ENCODE measurements at places on chromosomes 13 and 19.

DNA sequence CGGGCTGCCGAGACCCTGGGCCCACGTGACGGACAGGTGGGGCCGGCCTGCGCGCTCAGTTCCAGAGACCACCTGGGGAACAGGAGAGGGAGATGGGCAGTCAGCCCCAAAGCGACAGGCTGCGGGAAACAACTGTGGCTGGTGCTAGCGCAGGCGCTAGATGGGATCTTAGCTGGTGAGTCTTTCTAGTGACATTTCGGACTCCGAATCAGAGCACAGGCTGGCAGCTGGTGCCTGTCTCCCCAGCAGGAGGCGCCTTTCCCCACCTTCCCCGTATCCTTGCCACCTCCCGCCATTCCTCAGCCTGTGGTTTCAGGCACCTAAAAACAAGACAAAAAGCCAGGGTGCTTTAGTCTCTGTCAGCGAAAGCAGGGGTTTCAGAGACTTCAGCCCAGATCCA lies 19.4 kb upstream of the RANBP3 start:
- no peak for DNase-seq

GRCh38 chr13:20195801-20196200 lies 3.1 kb upstream of the GJB2 start:
- no peak for DNase-seq

DNA sequence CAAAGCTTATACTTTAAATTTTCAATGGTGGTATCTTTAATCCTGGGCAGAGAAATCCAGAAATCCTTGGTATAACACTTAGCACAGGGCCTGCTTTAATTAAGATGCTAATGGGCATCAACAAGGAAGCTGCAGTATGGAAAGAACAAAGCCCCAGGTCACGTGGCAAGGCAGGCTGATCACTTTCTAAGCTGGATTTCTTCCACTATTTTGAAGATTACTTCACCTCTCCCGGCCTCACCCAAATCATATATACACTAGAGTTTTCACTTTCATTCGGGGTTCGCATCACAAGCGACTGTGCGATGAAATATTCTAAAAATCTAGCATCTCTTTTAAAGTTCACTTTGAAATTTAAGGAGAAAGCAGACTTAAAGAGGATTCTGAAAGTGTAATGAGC lies 71.8 kb downstream of the STARD13 start:
- DNase-seq: no peak

DNA sequence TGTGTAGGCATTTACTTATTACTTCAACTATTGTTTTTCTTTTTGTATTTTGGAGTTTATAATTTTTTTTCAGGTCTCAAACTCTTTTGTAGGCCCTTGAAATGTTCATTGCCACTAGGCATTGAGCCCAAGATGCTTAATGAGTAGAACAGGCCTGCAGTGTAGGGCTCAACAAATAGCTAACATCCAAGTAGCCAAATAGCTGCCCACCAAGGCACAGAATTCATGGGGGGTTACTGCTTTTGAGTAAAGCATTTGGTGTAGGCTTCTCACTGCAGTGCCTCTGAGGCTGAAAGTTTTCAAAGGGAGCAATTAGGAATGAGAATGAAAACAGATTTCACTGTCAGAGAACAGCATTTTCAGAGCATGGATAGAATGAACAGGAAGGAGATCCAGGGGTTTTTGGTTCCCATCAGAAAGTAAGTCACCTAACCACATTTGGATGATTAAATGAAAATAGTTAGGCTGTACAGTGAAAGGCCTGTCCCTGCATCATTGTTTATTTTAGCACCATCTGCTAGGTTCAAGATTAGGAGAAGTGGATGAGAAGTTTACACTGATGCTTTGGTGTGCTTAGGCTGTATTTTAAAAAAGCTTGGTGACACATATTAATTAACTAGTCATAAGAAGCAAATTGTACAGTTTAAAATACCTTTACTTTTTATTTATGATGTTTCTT lies 61.0 kb downstream of the EDNRB start:
- no peak for DNase-seq

GRCh38 chr19:54850930-54851329 lies 687 bp downstream of the KIR3DL2 start:
- DNase-seq: no peak

GRCh38 chr19:40416918-40417642 lies 3.9 kb upstream of the PRX start:
- no peak for DNase-seq

DNA sequence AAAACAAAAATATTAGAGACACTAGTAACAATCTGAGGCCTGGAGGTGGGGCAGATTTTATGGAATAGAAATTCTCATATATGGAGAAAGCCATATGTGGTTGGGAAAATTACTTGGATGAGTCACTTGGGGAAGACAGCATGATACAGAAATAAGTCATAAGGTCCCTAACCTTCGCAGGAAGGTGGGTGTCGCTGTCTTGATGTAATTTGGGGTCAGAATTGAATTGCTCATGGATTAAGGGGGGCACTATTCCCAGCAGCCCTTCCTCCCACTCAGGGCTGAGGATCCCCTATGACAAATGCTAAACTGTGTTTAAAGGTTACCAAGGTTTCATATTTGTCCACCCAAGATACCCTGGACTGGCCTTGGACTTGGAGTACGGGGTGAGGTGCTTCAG lies 5.0 kb downstream of the RDH8 start:
- no peak for DNase-seq

- DNase-seq: no peak
Observed at GRCh38 chr13:92864584-92865284, 361.9 kb upstream of the GPC6 start.

DNA sequence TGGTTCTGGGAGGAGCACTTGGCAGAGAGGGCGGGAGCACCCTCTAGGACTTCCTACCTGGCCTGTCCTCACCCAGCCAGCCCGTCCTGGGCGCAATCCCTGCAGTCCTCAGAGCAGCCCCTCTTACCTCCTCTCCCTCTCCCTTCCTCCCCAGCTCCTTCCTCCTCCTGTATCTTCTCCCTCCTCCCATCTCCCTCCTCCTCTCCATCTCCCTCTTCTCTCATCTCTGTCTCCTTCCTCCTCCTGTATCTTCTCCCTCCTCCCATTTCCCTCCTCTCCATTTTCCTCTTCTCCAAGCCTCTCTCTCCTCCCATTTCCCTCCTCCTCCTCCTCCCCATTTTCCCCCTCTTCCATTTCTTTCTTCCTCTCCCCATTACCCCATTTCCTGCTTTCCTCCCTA lies 89.8 kb downstream of the RYR1 start:
- no peak for DNase-seq

GRCh38 chr19:34375598-34375997 lies 10.6 kb downstream of the GPI start:
- no peak for DNase-seq

DNA sequence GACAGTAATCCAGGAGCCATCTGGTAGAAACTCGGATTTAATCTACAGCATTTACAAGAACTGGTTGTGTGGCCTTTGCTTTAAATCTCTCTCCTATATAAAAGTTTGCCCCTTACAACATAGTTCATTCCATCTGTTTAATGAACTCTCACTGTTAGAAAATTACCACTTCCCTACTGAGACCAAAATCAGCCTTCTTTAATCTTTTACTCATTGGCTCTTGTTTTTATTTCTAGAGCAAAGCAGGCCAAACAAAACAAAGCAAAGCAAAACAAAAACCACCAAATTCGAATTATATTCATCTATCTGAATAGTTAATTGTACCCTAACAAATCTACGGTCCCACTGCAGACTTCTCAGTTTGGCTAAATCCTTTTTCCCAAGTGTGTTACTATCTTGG lies 127.0 kb downstream of the UGGT2 start:
- no peak for DNase-seq

- peak; percentile 82 for DNase-seq
Observed at GRCh38 chr19:48325265-48325910, at the start of gene EMP3. TSS of gene EMP3 (plus strand) at chr19:48325552. CDS start at chr19:48326845, 1,293 bp downstream.

DNA sequence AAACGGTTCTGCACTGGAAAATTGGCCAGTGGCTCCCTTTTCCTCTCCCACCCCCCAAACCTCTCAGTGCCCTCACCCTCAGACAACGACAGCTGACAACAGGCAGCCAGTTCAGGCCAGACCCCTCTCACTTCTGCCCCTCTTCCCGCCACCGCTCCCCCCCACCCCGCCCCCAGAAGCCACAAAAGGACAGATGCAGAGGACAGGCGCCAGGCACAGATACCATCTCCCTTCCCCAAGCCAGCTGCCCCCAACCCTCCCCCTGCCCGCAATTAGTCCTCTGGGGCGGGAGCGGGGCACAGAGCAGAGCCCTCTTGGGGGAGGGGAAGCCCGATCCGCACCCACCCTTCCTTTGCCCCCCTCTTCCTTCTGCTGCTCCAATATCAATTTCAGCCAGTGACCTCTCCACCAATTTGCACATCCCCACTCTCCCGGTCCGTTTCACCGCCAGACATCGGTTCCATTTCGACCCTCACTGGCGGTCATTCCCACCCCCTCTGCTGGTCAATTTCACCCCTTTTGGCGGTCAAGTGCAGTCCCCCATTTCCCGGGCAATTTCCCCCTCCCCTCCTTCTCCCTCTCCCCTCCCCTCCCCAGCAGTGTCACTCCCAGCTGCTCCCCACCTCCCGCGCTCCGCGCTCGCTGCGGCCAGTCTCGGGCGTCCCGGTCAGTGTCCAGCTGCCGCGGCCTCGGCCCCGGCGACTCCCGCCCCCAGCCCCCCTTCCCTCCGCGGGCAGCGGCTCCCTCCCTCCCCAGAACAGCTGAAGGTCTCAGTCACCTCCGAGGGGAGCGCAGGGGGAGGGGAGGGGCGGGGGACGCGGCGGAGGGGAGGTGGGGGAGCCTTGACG lies at the start of gene SHD:
Gene SHD, plus strand, starts transcription at position 848 of the 848 bp plus-strand sequence. CDS start 798 bp downstream, outside the sequence.
- DNase-seq: no peak

GRCh38 chr19:10518444-10519361 lies 1.5 kb upstream of the S1PR5 start:
- DNase-seq: no peak

- peak; percentile 71 for DNase-seq
Observed at GRCh38 chr19:2578901-2579677, 103.2 kb downstream of the GADD45B start.

- DNase-seq: no peak
Observed at GRCh38 chr19:51798062-51798461, 3.1 kb downstream of the FPR3 start.

Measured in COLO829 (cell line).